Osteoblast (primary cell): ENCODE measurements at places on chromosomes 5 and 9. TPM values are rescaled to one million over a fixed set of nuclear protein-coding genes. Genes with fewer than 3 reads are reported as not detected.

The IER5L gene
- total RNA-seq, result 86.1 and 104 TPM in 2 replicates

The ENTR1 gene
- total RNA-seq, result 37.4 and 40.2 TPM in 2 replicates

The CERCAM gene
- 186 and 195 TPM in 2 replicates for total RNA-seq

The ARID3C gene
- under 0.01 TPM in 1 of 2 replicates, not detected in the other for total RNA-seq

The TMOD1 gene
- total RNA-seq, result not detected in 2 replicates

The LEAP2 gene
- total RNA-seq, result under 0.01 and 0.29 TPM in 2 replicates

The BTNL9 gene
- total RNA-seq, result not detected in 2 replicates

The GABRA1 gene
- total RNA-seq, result not detected in 2 replicates

The NCBP1 gene
- total RNA-seq, result 28.0 and 37.3 TPM in 2 replicates

The CBY3 gene
- not detected in 2 replicates for total RNA-seq

The ABITRAM gene
- total RNA-seq, result 9.0 and 10.0 TPM in 2 replicates

The C5orf46 gene
- not detected in 2 replicates for total RNA-seq

The SPINK1 gene
- total RNA-seq, result not detected in 2 replicates

The ADAMTS16 gene
- total RNA-seq, result 1.4 and 1.5 TPM in 2 replicates

The PHYHD1 gene
- total RNA-seq, result 7.6 and 8.0 TPM in 2 replicates
